Heart right ventricle (tissue), 16 donors: ENCODE measurements at places on chromosomes 2 and 18. TPM values are rescaled to one million over a fixed set of nuclear protein-coding genes. Genes with fewer than 3 reads are reported as not detected.

The DAPL1 gene
- total RNA-seq = not detected

The ANKRD36C gene
- total RNA-seq = 7.6 TPM

The BOD1L2 gene
- total RNA-seq = not detected

The ITPRIPL1 gene
- total RNA-seq = 1.0 TPM

The FRZB gene
- total RNA-seq = 2.8 TPM

The DPYSL5 gene
- not detected for total RNA-seq

The CROCC2 gene
- total RNA-seq = not detected

The SERPINB11 gene
- total RNA-seq = not detected

The RTP5 gene
- total RNA-seq = not detected

GRCh38 chr2:44959855-44960254 lies 18.4 kb downstream of the SIX3 start:
- H3K27me3 ChIP-seq = peaks cover 72% of the 10 kb centered on the region
- DNase-seq = no peak
- H3K4me1 ChIP-seq = peaks cover 7% of the 10 kb centered on the region
- no peak overlapping the region for H3K4me3 ChIP-seq
- no peak overlapping the region for H3K27ac ChIP-seq

DNA sequence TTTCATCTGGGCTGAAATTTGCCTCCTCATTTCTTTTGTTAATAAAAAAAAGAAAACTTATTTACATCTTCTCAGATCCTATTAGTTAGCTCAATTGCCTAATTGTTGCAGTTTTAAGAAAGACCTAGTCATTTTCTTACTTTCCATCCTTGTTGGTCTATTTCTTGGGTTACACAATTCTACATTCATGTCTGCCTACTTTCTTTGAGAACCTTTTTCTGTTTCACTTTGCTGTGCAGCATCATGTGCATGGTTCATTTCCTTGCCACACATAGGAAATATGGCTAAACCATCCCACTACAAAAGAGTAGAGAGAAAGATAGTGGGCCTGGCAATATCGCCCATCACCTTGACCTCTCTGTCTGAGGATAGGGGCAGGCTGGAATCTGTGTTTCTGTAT lies 780.7 kb upstream of the FANCL start:
- no peak for DNase-seq
- no peak overlapping the region for H3K4me3 ChIP-seq
- no peak overlapping the region for H3K27ac ChIP-seq
- H3K4me1 ChIP-seq = no peaks in the 10 kb centered on the region

GRCh38 chr18:59569390-59569791 lies 127.8 kb downstream of the CCBE1 start:
- H3K36me3 ChIP-seq = no peaks in the 10 kb centered on the region
- no peak overlapping the region for H3K27ac ChIP-seq
- no peak for DNase-seq
- H3K4me3 ChIP-seq = no peak overlapping the region

- H3K4me1 ChIP-seq = no peaks in the 10 kb centered on the region
- no peak for DNase-seq
- H3K27me3 ChIP-seq = no peaks in the 10 kb centered on the region
- no peaks in the 10 kb centered on the region for H3K36me3 ChIP-seq
- no peak overlapping the region for H3K27ac ChIP-seq
- H3K4me3 ChIP-seq = no peak overlapping the region
Measured at GRCh38 chr2:66559672-66560071, 124.7 kb downstream of the MEIS1 start.

DNA sequence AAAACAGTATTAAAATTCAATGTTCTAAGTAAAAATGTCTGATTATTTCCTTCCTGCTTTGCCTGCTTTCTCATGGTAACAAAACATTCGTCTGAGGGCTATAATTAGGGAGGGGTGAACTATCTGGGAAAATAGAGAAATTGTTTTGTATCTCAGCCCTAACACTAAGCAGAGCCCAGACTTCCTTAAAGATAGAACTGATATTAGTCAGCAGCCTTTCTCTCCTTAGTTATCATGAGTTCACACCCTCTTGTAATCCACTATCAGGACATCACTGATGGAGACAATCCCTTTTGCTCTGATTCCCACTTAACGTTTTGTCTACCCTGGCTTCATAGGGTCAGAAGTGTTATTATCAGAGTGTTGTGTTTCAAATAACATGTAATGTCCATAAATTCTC lies 701.1 kb upstream of the ZEB2 start:
- no peaks in the 10 kb centered on the region for H3K4me1 ChIP-seq
- no peak for DNase-seq
- no peaks in the 10 kb centered on the region for H3K36me3 ChIP-seq
- H3K27ac ChIP-seq = no peak overlapping the region
- no peak overlapping the region for H3K4me3 ChIP-seq
- H3K27me3 ChIP-seq = no peaks in the 10 kb centered on the region

- H3K4me1 ChIP-seq = peaks cover 83% of the 10 kb centered on the region
- H3K36me3 ChIP-seq = no peaks in the 10 kb centered on the region
- H3K27ac ChIP-seq = peak overlapping the region; percentile 92
- H3K27me3 ChIP-seq = no peaks in the 10 kb centered on the region
- DNase-seq = no peak
Measured at GRCh38 chr2:217833439-217833838, 169.4 kb downstream of the TNS1 start.

- H3K4me1 ChIP-seq = no peaks in the 10 kb centered on the region
- no peak overlapping the region for H3K4me3 ChIP-seq
- no peak for DNase-seq
- peaks cover 14% of the 10 kb centered on the region for H3K27me3 ChIP-seq
- H3K36me3 ChIP-seq = no peaks in the 10 kb centered on the region
- no peak overlapping the region for H3K27ac ChIP-seq
Measured at GRCh38 chr2:236209535-236209934, 41.3 kb upstream of the GBX2 start.

GRCh38 chr2:10678225-10678624 lies 11.6 kb downstream of the NOL10 start:
- peaks cover 91% of the 10 kb centered on the region for H3K36me3 ChIP-seq
- no peak overlapping the region for H3K27ac ChIP-seq
- no peak for DNase-seq
- H3K4me1 ChIP-seq = no peaks in the 10 kb centered on the region
- no peaks in the 10 kb centered on the region for H3K27me3 ChIP-seq
- no peak overlapping the region for H3K4me3 ChIP-seq

- DNase-seq = no peak
- H3K36me3 ChIP-seq = peaks cover 1% of the 10 kb centered on the region
- no peak overlapping the region for H3K27ac ChIP-seq
- H3K4me1 ChIP-seq = peaks cover 8% of the 10 kb centered on the region
Measured at GRCh38 chr2:39304200-39304599, 60.4 kb upstream of the CDKL4 start.

DNA sequence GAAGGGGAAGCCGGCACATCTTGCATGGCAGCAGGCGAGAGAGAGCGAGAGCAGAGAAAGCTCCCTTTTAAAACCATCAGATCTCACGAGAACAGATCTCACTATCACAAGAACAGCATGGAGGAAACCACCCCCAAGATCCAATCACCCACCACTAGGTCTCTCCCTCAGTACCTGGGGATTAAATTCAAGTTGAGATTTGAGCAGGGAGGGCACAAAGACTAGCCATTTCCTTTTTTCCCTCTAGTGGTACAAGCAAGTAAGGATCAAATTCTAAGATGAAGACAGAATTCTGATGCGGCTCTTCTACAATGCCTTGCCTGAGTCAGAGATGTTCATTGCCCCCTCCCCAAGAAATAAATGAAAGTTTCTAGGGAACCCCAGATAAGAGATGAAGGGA lies 45.6 kb upstream of the ANKRD44 start:
- no peaks in the 10 kb centered on the region for H3K4me1 ChIP-seq
- H3K36me3 ChIP-seq = no peaks in the 10 kb centered on the region

GRCh38 chr2:28172114-28172898 lies 220.4 kb upstream of the FOSL2 start:
- no peak for DNase-seq
- H3K36me3 ChIP-seq = no peaks in the 10 kb centered on the region
- H3K4me1 ChIP-seq = no peaks in the 10 kb centered on the region
- H3K27me3 ChIP-seq = no peaks in the 10 kb centered on the region
- no peak overlapping the region for H3K27ac ChIP-seq

GRCh38 chr2:118056165-118056534 lies 32.1 kb upstream of the INSIG2 start:
- H3K27me3 ChIP-seq = no peaks in the 10 kb centered on the region
- no peak for DNase-seq

DNA sequence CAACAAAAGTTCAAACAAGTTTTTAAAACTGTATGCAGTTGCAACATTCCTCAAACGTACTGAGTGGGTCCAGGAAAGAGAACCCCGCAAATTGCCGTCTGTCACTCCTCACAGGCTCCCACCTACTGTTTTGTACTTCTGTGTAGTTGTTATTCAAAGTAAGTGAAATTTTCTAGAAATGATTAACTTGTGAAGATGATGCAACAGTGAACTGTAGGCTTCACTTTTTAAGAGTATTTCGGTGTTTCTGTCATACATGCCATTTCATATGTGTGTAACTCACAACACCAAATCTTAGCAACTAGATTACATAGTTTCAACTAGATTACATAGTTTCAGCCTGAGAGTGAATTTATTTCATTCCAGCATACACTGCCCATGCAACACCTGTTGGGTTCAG lies 226.0 kb upstream of the TANK start:
- DNase-seq = no peak
- H3K36me3 ChIP-seq = no peaks in the 10 kb centered on the region
- H3K27ac ChIP-seq = no peak overlapping the region
- no peak overlapping the region for H3K4me3 ChIP-seq
- H3K4me1 ChIP-seq = no peaks in the 10 kb centered on the region

DNA sequence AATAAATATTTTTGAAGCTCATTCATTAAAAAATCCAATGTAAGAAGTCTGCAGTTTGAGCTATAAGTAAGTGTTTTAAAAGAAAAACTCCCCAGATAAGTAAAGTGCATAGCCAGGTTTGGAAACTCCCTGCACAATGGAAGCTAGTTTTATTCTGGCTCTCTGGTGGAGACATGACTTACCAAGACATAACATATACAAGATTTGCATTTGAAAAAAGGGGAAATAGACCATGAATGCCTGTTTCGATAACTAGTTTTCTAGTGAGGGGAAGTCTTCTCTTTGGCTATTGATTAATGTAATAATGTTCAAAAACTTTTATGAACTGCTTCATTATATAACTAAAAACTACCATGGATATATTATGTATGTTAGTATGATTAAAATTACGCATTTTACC lies 435.2 kb downstream of the ARHGAP15 start:
- H3K27ac ChIP-seq = no peak overlapping the region
- H3K27me3 ChIP-seq = no peaks in the 10 kb centered on the region
- DNase-seq = no peak
- no peak overlapping the region for H3K4me3 ChIP-seq
- H3K36me3 ChIP-seq = no peaks in the 10 kb centered on the region
- H3K4me1 ChIP-seq = peaks cover 4% of the 10 kb centered on the region

GRCh38 chr2:218927422-218927821 lies 32.0 kb upstream of the CDK5R2 start:
- no peak overlapping the region for H3K4me3 ChIP-seq
- no peaks in the 10 kb centered on the region for H3K27me3 ChIP-seq
- H3K36me3 ChIP-seq = no peaks in the 10 kb centered on the region
- H3K27ac ChIP-seq = no peak overlapping the region
- no peak for DNase-seq

DNA sequence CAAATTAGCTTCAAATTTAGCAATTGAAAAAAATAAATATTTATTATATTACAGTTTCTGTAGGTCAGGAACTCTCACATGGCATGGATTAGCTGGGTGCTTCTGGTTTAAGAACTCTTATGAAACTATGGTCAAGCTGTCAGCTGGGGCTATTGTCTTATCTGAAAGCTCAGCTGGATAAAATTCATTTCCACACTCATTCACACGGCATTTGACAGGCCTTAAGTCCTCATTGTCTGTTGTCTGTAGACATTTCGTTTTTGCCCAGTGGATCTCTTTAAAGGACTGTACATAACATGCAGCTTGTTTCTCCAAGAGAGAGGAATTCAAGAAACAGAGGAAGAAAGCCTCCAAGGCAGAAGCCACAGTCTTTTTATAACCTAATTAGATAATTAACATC lies 1556.8 kb upstream of the SLC39A10 start:
- no peaks in the 10 kb centered on the region for H3K36me3 ChIP-seq
- H3K4me1 ChIP-seq = no peaks in the 10 kb centered on the region
- no peak for DNase-seq
- no peak overlapping the region for H3K27ac ChIP-seq
- H3K4me3 ChIP-seq = no peak overlapping the region

DNA sequence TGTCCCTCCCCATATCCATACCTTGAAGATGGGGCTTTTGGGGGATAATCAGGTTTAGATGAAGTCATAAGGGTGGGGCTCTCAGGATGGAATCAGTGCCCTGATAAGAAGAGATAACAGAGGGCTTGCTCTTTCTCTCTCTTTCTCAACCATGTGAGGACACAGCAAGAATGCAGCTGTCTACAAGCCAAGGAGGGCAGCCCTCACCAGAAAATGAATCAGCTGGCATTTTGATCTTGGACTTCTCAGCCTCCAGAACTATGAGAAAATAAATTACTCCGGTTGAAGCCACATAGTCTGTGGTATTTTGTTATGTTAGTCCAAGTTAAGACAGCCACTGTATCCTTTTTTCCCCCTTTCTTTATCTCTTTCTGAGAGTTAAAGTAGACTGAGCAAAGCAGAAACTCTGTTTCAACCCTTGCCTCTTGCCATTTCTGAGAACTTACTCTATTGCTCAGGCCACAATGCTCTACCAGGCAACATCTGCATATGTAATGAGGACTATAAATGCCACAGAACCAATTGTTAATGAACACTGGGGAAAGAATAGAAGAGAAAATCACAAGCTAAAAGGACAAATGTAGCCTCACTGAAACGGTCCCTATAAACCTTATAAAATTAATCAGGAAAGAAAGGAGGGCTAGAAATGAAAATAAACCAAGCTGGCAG lies 56.9 kb downstream of the SRBD1 start:
- H3K27me3 ChIP-seq = no peaks in the 10 kb centered on the region
- H3K4me3 ChIP-seq = no peak overlapping the region
- DNase-seq = no peak
- no peaks in the 10 kb centered on the region for H3K36me3 ChIP-seq
- H3K4me1 ChIP-seq = no peaks in the 10 kb centered on the region
